ENCODE measurements at places on chromosomes 2 and 18.

DNA sequence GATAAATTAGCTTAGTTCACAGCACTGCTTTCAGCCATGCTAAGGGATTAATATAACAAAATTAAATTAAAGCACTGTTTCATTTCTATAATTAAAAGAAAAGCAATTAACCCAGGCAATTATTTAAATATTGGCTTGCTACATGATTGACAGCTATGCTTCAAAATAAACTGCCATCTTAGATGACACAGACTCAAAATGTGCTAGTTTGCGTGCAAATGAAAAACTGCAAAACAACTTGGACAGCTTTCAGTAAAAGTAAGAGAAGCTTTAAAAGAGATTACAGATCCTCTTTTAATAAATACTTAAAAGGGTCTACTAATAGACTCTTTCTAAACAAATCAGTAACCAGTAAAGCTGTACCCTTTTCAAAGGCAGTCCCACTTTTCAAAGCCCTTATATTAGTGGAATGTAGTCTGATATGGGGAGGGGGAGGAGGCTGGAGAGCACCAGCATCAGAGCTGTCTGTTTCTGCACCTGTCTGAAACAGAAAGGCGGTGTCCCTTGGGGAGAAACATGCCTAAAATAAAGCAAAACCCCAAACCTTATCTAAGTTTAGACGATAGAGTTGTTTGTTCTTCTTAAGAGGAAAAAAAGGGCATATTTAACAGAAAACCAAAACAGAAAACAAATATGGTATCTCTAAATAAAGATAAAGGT is 20.8 kb downstream of the EIF2AK3 start:
- no peak for DNase-seq

- no peak for DNase-seq
Measured at GRCh38 chr2:172937884-172938712, 137.5 kb upstream of the MAP3K20 start.

DNA sequence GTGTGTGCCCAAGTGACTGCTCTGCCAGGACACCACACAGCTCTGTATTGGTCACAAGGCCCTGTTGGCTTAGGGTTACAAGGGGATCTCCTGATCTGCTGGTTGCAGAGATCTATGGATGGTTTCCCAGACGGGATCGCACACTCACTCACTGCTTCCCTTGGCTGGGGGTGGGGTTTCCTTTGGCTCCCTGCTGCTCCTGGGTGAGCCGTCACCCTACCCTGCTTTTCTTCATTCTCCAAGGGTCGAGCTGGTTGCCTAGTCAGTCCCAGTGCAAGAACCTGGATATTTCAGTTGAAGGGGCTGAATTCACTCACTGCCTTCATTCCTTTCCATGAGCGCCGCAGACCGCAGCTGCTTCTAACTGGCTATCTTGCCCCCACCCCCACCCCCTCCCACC is 56.3 kb downstream of the GTF3C3 start:
- no peak for DNase-seq

DNA sequence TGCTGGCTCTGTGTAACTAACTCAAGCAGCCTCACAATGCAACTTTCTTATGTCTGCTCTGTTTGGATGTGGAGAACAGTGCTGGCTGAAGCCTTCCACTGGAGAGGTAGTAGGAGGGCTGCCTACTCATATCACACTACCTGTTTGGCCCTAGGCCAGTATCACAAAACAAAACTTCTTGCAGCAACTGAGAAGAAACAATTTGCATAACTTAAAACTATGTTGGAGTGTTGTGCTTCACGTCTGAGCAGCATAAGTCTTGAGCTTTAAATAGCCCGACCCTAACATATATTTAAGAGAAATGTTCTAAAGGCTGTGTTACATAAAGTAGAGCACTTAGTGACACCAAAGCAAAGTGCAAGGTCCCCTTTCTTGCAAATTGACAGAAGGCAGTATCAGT is 204.9 kb upstream of the ACVR2A start:
- no peak for DNase-seq

- DNase-seq: no peak
Measured at GRCh38 chr2:165575044-165575615, 105.6 kb downstream of the CSRNP3 start.

DNA sequence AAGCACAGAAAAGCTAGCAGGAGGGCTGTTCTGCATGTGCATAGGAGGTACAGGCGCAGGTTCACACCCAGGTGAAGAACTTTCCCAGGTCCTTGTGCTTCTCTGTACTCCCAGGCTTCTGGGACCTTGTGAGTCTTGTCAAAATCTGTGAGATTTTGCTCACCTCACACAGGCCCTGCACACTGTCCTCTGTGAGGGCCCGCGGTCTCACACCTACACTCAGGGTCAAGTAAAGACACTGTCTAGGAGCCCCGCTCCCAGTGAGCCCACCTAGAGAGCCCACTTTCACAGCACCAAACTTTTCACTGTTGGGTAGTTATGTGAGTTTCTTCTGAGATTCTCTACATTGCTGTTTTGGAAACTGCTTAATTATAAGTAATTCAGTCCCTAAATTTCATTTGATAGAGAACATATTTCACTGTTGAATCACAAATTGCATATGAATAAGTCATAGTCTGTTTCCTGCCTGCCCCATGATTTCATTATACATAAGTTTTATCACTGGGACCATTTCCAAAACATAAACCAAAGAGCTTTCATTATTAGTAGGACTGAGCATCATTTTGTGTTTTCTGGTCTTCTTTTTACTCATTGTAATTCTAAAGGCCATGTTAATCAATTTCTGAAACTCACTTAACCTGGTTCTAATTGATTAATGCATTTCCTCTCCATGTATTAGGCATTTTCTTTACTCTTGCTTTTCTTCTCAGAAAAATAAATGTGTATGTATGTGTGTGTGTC is 234.2 kb upstream of the SPOPL start:
- no peak for DNase-seq

- DNase-seq: peak; percentile 31
Measured at GRCh38 chr2:186503827-186504606, 18.0 kb downstream of the ZC3H15 start.

DNA sequence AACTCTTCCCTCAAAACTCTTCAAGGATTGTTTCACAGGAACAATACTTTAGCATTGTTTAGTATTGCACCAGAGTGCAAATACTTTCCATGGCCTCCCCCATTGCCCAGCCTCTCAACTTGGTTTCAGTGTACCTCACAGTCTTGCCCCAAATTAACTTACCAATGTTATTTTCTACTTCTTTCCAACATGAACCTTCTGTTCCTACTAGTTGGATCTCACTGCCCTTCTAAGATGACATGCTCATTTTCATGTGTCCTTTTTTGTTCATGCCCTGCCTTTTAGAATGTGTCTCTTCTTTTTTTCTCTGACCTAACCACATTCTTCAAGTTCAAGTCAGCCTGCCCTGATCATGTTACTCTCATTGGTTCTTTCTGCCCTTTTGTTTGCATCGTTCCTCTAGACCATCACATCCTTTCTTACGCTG is 4.1 kb downstream of the SPATS2L start:
- no peak for DNase-seq

GRCh38 chr2:163801486-163801885 is 65.7 kb upstream of the FIGN start:
- DNase-seq: no peak

DNA sequence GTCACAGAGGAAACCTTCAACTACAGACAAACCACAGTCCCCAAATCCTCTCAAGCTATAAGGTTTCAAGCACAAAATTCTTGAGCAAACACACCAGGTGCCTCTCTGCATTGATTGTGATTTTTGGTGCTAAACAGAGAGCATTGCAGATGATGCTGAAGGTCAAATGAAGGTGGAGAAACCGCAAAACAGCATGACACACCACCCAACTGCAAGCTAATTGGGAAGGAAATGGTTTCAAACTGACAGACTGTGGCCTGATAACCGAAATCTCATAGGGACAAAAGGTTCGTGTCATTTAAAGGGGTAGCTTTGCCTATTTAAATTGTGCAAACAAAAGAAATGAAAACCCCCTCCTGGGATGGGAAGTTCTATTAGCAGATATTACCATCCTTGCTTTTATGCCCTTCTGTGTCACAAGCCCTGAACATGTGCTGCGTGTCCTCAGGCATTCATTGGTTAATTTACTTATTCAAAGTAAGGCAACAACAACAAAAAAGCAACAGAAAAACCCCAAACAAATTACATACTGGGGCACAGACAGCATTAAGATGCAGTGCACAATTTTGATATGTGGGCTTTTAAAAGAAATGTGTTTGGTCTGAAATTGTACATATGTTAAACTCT is 154.9 kb downstream of the AQP4 start:
- no peak for DNase-seq

- DNase-seq: no peak
Measured at GRCh38 chr2:19764998-19765397, 136.8 kb downstream of the TTC32 start.

DNA sequence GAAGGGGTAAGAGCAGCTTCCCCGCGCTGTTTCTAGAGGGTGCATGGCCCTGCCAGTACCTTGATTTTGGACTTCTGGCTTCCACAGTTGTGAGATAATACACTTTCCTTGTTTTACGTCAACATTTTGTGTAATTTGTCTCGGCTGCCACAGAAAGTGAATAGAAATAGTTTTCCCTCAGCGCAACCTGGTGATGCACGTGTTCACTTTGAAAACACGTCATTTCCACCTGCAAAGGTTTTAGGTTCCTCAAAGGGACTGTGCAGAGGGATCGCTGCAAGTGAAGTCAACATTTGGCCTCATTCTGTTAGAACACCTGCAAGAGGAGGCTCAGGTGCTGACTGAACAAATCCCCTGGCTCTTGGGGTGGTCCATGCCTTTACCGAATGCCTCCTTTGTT is 71.7 kb downstream of the LONRF2 start:
- no peak for DNase-seq

DNA sequence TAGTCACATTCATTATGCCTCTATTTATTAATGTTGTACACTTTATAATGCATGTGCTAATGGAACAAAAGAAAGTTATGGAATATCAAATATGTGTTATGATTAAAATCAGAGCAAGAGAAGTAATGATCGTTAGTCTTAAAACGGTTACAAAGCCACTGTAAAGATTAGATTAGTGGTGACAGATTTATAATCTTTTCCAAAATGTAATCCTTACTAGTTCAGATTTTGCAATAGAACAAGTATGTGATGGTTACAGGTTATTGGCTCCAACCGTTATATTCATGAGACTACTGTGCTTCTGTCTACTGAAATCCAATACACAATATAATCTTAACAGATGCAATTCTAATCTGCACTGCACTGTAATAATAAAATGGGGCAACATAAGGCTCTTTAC is 180.6 kb downstream of the ZNF521 start:
- DNase-seq: no peak

- DNase-seq: no peak
Measured at GRCh38 chr18:4134700-4135099, 320.4 kb downstream of the DLGAP1 start.

- no peak for DNase-seq
Measured at GRCh38 chr2:10817413-10817812, 4.8 kb upstream of the PDIA6 start.

GRCh38 chr18:34158881-34159690 is 65.6 kb downstream of the NOL4 start:
- no peak for DNase-seq

GRCh38 chr18:45413180-45413836 is 202.0 kb upstream of the SLC14A2 start:
- DNase-seq: no peak

DNA sequence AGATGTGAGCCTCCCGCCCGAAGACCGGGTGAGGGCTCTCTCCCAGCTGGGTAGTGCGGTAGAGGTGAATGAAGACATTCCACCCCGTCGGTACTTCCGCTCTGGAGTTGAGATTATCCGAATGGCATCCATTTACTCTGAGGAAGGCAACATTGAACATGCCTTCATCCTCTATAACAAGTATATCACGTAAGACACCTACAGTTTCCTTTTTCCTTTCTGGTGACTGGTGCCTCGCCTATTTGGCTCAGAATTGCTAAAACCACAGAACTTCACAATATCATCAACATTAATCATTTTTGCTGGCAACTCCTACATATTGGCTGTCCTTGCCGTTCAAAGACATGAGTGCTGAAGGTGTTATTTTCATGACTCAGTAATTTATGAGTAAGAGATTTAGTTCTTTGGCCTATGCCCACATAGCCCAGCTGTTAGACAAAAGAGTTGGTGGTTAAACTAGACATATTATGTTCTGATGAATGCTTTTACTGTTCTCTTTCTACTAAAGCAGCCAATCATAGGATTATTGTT is 2.2 kb downstream of the STAMBP start:
- peak; percentile 81 for DNase-seq

- no peak for DNase-seq
Measured at GRCh38 chr2:191180276-191180675, 29.5 kb upstream of the STAT4 start.

GRCh38 chr2:203720915-203721672 is 14.7 kb downstream of the CD28 start:
- DNase-seq: no peak

DNA sequence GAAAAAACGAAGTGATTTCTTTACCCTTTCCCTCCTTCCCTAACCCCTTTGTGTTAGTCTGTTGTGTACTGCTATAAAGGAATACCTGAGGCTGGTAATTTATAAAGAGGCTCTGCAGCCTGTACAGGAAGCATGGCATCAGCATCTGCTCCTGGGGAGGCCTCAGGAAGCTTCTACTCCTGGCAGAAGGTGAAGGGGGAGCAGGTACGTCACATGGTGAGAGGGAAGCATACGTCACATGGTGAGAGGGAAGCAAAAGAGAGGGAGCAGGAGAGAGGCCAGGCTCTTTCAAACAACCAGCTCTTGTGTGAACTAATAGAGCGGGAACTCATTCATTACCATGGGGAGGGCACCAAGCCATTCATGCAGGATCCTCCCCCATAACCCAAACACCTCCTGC is 126.2 kb downstream of the CAPN13 start:
- no peak for DNase-seq

- DNase-seq: no peak
Measured at GRCh38 chr18:53991805-53992204, 232.7 kb downstream of the MBD2 start.

DNA sequence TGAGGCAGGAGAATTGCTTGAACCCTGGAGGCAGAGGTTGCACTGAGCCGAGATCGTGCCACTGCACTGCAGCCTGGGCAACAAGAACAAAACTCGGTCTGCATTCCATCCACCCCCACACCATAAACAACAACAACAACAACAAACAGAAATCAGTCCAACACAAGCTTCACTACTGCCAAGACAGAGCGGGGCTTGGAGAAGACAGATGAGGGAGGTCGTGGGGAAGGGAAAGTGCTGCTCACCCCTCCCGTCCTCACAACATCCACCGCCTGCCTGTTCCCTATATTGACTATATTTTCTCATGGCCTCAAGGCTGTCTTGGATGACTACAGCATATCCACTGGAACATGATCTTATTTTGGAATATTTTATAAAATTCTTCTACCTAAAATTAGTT is 137.6 kb upstream of the TTC39C start:
- DNase-seq: no peak

DNA sequence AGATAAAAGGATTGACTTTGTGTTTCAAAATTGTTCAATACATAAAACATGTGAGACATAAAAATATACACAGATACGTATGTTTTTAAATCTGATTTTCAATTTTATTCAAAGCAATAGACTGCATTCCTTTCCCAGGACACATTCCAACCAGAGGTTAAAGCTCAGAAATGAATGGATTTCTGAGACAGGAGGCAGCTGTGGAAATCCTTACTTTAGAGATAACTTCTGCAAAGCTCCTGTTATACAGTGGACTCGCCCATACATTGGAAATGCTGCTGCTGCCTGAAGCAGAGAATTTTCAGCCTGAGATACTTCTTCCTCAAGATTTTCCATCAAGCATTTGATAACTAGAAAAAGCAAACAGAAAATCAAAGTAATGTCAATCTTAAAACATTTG is 43.8 kb downstream of the THADA start:
- no peak for DNase-seq

GRCh38 chr2:14713248-14713647 is 80.7 kb downstream of the LRATD1 start:
- DNase-seq: no peak

All from CD4-positive, alpha-beta T cell treated with Interleukin-2 at 100 ng/mL for 4 hours (primary cell).